ENCODE measurements at places on chromosomes 7 and 10.

DNA sequence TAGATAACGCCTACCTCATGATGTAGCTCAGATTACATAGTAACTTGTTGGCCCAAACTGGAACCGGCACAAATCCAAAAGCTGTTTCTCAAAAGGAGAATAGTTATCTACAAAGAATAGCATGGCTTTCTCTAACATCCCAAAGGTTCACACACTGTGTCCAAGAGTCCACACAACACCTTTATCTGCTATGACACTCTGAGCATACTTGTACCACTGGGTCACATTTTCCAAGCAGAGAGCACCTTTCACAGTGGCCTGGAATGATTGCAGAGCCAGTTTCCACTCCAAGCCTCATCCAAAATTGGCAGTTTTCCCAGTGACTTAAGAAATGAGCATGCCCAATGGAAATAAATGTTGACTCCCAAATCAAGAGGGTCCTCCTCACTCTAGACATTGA is 155.3 kb downstream of the VWC2 start:
- DNase-seq, result no peak

- no peak for DNase-seq
These were observed 32.0 kb upstream of the STRIP2 start for GRCh38 chr7:129401967-129402860.

GRCh38 chr10:86083664-86084175 is 282.9 kb downstream of the GRID1 start:
- no peak for DNase-seq

GRCh38 chr10:71379118-71379766 is 17.5 kb upstream of the CDH23 start:
- no peak for DNase-seq

- DNase-seq, result no peak
These were observed 388.5 kb downstream of the DPP6 start for GRCh38 chr7:154440651-154441050.

DNA sequence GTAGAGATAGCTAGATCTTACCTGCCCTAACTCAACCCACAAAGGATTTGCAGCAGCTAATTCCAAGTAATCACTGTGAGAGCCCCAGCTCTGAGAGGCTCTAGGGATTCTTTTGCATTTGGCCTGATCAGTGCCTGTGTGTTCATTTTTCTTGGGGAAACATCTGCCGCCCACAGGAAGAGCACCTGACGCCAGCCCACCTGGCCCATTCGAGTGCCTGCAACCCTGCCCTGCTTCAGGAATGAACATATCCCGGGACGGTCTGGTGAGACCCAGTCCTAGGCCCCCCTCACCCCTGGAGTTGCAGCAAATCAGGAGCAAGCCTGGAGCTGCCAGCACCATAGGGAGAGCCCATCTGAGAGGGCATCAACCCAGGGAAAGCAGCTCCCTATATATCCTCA is 38.8 kb downstream of the GSDME start:
- no peak for DNase-seq

- DNase-seq, result no peak
These were observed 100.0 kb upstream of the TRIM24 start for GRCh38 chr7:138359870-138360559.

DNA sequence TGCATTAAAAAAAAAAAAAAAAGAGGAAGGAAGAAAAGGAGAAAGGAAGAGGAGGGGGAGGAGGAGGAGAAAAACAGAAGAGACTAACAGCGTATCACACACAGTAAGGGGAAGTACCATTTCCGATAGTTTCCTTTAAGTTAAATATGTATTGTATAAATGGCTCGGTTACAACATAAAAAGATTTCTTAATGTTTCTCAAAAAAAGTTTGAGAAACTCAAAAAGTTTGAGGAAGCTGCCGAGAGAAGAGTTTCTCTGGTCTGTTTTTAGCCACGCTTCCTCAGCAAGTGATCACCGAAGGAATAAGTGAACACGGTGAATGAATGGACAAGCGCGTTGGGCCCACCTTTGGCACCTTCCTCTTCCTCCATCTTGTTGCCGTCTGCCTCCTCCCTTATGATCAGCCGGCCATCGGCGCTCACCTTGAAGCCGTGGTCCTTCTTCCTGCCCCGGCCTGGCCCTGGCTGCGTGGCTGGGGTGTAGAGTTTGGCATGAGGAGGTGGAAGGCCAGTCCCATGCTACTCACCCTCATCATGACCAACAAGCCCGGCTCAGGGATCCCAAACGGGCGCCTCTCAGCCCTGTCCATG is 31.3 kb upstream of the FRAT2 start:
- DNase-seq, result no peak

- no peak for DNase-seq
These were observed 596.0 kb upstream of the TPK1 start for GRCh38 chr7:145431834-145432233.

DNA sequence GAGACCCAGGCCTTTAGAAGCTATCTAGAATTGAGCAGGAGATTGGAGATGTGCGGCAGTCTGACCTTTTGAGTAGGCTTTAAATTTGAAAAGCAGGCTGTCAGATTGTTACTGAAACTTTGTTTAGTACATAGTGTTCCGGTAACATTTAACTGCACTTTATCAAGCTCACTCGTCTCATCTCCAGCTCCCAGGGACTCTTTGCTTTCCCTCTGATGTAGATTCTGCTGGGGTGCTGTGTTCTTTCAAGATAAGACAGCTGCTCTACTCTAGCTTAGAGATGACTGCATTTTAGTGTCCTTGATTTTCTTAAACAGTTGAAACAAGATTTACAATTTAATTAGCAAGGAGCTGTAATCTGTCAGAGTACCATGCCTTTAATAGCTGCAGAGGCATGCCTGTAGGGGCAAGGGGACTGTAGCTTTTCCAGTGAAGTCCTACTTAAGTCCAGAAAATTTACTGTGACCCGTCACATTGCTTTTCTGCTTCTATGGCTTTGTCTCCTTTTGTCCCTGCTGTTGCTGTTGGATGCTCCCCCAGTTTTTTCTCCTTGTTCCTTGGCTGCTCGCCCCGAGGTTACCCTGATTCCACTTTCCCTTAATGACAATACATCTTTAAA is 56.4 kb upstream of the MTPN start:
- DNase-seq, result peak; percentile 69

DNA sequence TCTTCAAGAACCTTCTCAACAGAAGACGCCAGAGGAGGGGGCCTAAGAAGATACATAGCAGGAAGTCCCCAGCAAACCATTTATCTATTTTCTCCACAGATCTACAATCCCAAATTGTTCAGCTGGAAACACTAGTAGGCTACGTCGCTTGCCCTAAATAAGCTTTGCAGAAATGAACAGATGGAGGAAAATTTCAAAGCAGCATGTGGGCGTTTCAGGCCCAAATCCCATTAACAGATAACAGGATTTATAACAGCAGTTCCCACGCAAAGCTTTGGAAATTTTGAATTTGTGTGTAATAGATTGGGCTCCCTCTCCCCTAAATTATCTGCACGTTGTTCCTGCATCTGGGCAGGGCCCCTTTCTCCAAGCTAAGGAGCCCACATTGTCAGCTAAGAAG is 60.6 kb upstream of the FRMD4A start:
- DNase-seq, result no peak

DNA sequence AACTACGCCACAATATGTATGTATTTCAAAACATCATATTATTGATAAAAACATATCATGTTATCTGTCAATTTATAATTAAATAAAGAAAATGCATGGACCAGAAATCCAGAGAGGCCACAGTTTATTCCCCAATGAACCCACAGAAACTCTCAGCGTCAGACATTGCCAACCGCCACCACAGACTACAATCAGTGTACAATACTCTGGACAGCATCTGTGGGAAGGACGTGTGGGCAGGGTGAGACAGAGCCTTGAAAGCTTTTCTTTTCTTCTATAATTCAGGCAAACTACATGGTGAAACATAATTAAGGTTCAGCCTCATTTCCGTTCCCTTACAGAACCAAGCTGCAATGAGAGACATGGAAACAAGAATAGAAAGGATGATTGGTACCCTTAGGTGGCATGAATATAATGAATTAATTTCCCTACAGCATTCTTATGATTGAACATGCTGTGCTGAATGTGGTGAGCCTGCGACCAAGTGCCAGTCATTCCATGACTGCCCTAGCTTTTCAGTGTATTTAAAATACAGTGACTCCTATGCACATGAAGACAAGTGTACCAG is 909.3 kb downstream of the SORCS1 start:
- DNase-seq, result no peak

DNA sequence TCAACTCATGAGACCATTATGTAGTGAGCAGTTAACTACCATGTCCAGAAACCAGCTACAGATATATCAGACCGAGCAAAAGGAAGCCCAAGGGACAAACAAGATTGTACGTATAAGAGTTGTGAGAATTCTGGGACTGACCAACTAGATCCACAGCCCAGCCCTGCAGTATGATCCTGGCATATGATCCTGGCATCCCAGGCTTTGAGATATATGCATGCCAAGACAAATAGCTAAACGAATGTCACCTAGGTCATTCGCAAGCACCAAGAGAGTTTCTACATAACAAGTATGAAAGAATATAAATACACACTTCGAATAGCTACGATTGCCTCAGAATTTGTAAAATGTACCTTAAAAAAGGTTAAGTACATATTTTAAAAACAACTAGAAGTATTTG is 56.4 kb upstream of the PMPCB start:
- DNase-seq, result no peak

- DNase-seq, result no peak
These were observed 64.1 kb upstream of the PDZD8 start for GRCh38 chr10:117439243-117439912.

GRCh38 chr7:90178679-90179278 is 24.5 kb downstream of the STEAP1 start:
- DNase-seq, result no peak

- peak; percentile 31 for DNase-seq
These were observed 814 bp downstream of the MEST start for GRCh38 chr7:130492523-130493274.

GRCh38 chr10:123858077-123858681 is 33.4 kb downstream of the CPXM2 start:
- DNase-seq, result no peak

- no peak for DNase-seq
These were observed 6.6 kb upstream of the ABCC2 start for GRCh38 chr10:99775850-99776249.

- DNase-seq, result no peak
These were observed 183.0 kb downstream of the ARID5B start for GRCh38 chr10:62084451-62084850.

DNA sequence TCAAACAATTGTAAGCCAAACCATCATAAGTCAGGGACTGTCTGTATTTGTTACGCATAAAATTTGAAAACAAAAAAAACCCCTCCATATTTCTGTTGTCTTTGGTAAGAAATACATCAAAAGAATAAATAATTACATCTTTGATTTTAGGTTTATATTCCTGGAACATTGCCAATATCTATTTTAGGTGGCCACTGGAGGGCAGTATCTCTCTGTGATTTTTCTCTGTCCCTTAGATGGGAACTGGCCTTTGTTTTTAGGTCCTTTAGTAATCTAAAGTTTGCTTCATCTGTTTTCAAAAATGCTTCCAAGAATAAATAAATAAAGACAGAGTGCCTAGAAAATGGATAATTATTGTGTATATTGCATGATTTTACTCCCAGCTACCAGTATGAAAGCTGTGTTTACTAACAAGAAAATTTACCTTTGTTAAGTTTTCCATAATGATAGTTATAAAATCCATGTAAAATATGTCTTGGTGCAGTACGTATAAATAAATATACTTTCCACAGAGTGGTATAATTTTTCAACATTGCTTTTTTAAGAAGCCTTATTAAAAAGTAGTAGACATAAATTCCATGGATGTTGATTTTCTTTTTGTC is 64.2 kb downstream of the PHYHIPL start:
- peak; percentile 87 for DNase-seq

- no peak for DNase-seq
These were observed 224.3 kb downstream of the SFMBT2 start for GRCh38 chr10:7186387-7187018.

GRCh38 chr10:117511601-117512390 is 30.8 kb upstream of the EMX2 start:
- DNase-seq, result no peak

DNA sequence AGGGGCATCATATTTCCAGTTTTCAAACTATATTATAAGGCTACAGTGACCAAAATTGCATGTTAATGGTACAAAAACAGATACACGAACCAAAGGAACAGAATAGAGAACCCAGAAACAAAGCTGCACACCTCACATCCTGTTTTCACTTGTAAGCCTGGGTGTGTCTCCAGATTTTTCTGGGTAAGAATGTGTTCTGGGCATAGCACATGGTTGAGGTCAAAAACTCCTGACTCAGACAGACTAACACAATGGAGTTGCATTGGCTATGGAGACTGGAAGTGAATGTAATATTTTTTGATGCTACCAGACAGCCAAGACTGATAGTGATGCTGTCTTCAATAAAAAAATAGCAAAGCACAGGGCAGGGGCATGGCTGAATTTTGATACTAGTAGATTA is 1175.2 kb downstream of the NXPH1 start:
- DNase-seq, result no peak

- DNase-seq, result no peak
These were observed 78.4 kb downstream of the EEPD1 start for GRCh38 chr7:36231406-36231805.

GRCh38 chr10:114520453-114520852 is 116.2 kb upstream of the AFAP1L2 start:
- DNase-seq, result no peak

- no peak for DNase-seq
These were observed 14.9 kb downstream of the DLG5 start for GRCh38 chr10:77911535-77912123.

DNA sequence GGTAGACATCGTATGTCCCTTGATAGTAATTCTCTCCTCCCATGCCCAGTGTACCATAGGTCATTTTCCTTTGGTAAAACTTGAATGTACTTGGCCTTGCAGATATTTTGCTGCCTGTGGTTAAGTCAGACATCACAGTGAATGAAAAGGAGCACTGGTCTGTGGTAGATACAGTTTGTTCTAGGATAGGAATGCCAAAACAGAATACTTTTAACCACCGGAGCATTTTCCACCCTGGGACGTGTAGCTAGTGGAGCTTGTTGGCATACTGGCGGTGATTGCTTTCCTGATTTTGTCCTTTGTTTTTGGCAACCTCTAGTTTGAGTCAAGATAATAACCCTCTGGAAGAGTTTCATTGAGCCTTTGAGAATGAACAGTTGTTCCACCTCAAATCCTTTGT is 92.0 kb upstream of the BMPER start:
- DNase-seq, result no peak

DNA sequence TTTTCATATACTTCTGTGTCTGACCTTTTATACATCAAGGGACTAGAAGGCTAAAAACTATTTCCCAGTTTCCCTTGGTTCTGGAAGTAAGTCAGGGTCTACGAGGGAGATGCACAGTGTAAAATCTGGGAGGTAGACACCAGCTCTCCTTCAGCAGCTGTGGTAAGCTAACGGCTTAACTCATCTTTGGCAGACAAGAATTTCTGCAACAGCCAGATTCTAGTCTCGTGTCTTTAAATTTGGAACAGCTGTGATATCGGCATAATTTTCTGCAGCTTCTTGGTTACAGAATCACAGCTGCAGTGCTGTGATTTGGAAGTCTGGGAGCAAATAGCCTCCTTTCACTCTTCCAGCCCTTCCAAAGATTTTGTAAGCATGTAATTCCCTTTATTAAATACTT is 37.4 kb upstream of the ABCB4 start:
- no peak for DNase-seq

GRCh38 chr7:73599151-73599882 is 20.9 kb upstream of the TBL2 start:
- DNase-seq, result no peak

- DNase-seq, result no peak
These were observed 29.1 kb downstream of the POLL start for GRCh38 chr10:101558671-101559595.
